ENCODE measurements at places on chromosomes 4 and X.

DNA sequence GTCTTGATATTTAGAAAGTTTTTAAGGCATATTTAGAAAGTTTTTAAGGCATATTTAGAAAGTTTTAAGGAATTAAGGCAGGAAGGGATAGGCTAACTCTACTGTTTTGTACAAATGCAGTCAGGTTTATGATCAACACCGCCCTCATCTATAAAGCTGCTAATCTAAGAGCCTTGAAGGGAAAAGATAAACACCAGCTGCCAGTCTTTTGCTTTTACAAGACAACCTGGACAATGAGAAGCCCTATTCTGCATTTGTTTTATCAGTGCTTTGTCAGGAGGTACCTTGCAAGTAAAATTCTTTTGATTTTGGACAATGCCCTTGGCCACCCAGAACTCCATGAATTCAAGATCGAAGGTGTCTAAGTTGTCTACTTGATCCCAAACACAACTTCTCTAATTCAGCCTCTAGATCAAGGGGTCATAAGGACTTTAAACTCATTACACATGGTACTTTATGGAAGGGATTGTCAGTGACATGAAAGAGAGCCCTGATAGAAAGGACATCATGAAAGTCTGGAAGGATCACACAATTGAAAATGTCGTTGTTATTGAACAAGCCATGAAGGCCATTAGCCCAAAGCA lies 39.8 kb downstream of the IL15 start:
- no peak for DNase-seq

GRCh38 chr4:108351791-108352190 lies 183.1 kb upstream of the LEF1 start:
- no peak for DNase-seq

DNA sequence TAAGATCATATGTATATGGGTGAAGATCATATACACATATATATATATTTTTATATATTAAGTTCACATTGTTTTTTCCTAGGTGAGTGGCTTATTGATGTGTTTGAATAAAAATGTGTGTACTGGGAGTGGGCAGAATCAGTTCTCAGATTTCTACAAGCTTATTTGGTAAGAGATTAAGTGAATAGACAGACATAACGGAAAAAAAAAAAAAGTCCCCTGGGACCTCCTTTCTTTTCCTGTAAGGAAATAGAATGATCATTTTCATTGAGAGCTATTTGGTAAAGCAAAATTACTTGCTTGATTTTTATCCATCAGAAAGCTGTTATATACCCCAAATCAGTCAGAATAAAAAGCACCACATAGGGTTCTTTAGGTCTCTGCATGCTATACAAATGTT lies 597.7 kb downstream of the PCDH18 start:
- DNase-seq, result no peak

DNA sequence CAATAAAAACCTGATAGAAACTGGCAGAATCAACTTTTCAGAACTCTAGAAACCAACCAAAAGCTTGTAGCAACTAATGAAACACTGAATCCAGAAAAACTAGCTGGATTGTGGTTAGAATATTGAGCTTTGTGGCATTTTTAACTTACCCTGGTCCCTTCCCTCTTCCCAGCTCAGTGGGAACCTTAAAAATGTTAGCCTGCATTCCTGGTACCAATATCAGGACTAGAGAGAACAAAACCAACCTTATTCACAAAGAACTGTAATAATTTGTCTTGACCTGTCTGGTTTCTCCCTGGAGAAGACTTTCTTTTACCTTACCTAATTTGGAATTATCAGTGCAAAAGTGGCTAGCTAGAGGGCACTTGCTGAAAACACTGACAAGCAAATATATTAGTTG lies 21.2 kb downstream of the SH3D19 start:
- DNase-seq, result no peak

DNA sequence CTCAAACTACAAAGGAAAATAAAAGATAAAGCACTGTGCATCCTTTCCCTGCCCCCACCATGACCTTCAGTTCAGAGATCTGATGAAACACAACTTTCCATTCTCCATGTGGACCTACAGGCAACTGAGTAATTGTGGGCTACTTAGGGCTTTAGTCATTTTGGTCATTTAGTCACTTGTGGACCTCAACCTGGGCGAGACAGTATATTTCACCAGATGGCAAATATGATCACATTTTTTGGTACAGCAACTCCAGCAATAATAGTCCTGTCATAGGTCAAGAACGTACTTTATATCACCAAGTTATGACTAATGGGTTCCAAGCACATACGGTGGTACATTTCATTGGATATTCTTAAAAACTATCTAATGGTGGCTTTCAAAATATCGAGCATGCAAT lies 141.2 kb downstream of the PDGFC start:
- peak; percentile 88 for DNase-seq

DNA sequence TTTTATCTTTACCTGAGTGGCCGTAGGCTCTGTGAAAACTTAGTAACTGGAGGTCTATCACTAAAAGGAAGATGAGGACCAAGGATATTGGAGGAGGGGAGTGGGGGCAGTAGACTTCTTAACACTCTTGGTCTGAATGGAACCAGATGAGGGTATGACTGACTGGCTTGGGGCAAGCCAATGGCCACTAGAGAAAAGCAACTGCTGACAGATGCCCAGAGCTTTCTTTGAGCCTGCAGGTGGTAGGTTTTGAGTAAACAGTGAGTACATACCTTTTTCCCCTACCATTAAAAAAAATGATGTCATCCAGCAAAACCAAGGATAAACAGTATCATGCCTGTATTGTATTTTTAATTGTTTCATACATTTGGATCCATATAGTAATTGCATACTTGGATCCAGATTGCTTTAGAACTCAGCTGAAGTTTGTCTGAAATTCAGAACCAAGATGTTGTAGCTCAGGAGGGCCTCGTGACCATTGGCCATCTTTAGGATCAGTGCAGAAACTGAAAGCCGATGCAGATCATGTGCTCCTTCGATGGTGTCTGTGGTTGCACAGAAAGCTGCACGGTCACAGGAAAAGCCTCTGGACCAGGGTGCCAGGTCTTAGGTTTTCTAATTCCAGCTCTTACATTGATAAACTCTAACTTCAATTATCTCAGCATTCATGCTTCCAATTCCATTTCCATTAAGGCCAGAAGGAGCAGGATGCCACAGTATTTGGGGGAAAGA lies 131.0 kb downstream of the PDGFRA start:
- DNase-seq, result no peak

GRCh38 chr4:40227284-40227683 lies 30.5 kb downstream of the RHOH start:
- DNase-seq, result no peak

DNA sequence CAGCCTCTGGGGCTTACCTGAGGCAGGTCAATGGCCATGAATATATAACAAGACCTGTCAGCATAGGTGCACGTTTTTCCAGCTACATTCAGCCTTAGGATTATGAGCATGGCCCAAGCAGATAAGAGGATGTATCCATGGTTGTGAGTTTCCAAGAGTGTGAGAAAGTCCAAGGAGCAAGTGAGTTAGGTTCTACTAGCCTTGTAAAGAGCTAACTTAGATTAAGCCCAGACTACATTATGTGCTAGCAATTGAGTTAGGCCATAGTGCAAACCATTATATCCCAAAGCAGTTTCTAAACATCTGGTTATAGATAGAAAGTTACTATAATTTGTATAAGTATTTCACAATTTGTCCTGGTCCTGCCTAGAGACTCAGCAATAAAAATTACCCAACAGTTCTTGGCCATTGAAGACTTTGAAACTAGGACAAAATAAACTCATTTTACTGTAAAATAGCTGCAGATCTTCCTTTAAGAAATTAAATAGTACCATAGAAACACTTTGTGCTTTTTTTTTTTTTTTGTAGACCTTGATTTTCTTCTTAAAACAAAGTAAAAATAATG lies 312.0 kb downstream of the CAMK2D start:
- no peak for DNase-seq

DNA sequence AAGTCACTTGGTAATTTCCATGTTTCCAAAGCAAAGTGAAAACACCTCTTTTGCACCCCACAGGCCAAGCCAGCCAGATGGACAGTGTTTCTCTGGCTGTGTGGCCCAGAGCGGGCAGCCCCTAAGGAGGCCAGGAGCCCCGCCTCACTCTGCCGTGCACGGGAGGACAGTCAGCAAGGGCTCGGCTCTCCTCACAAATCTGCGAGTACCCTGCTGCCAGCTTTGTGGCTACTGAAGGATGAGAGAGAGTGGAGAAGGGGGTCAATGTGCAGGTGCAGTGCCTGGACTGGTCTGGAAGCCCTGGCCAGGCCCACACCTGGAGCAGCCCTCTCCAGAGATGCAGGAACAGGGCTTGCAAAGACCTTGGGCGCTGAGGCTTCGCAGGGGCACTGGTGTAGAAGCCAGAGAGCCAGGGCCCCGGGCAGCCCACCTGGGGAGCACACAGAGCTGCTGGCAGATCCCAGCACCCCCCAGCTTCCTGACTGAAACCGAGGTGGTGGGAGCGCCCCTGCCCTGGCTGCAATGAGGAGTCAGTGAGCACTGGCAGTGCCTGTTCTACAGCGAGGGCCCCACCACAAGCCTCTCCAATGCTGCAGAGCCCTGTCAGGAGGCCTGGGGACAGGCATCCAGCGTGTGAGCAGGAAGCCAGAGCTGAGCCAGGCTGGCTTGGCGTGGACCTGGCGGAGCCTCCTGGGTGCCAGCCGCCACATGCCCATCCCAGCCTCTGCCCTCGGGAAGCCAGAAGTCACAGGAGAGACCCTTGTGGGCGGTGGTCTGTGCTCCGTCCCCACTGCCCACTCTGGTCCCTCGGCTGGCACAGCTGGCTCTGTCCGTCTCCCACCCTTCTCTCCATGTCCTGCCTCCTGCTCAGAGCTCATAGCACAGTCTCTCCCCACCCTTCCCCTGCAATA lies 3.9 kb downstream of the SPON2 start:
- no peak for DNase-seq

- no peak for DNase-seq
These were observed 24.4 kb upstream of the SLC25A6 start for GRCh38 chrX:1416327-1416784.

DNA sequence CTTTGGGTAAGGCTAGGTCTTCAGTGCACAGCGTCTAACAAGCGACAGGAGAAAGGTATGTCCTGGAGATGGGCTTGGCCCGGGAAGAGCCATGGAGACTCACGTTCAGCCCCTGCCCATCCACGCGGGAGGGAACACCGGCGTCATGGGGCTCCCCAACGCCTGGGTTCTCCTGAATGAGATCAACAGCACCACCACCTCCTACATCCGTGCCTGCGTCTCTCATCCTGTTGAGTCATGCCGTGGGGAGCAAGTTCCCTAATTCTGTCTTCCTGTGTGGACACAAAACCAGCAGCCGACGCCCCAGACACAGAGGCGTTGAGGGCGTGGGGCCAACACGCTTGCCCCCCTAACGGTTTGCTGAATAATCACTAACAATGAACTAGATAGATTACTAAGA lies 20.1 kb upstream of the IL3RA start:
- DNase-seq, result no peak

DNA sequence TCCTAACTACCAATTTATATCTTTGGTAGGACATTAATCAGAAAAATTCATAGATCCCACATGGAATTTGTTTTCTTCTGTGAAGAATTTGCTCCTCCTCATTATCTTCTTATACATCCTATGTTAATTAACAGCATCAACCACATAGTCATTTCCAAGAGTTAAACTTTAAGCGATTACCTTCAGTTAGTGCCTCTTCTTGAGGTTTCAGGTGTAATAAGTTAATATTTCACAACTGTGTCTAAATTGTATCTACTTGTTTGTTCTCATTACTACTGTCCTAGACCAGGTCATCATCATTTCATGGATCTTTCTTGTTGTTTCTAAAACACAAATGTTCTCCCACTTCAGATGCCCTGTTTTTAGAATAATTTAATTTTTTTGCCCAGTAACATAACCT lies 457.9 kb downstream of the FAT4 start:
- no peak for DNase-seq
